ENCODE measurements at places on chromosomes 12 and 14. TPM values are rescaled to one million over a fixed set of nuclear protein-coding genes. Genes with fewer than 3 reads are reported as not detected.

CLEC4C gene
- total RNA-seq = not detected

DNA sequence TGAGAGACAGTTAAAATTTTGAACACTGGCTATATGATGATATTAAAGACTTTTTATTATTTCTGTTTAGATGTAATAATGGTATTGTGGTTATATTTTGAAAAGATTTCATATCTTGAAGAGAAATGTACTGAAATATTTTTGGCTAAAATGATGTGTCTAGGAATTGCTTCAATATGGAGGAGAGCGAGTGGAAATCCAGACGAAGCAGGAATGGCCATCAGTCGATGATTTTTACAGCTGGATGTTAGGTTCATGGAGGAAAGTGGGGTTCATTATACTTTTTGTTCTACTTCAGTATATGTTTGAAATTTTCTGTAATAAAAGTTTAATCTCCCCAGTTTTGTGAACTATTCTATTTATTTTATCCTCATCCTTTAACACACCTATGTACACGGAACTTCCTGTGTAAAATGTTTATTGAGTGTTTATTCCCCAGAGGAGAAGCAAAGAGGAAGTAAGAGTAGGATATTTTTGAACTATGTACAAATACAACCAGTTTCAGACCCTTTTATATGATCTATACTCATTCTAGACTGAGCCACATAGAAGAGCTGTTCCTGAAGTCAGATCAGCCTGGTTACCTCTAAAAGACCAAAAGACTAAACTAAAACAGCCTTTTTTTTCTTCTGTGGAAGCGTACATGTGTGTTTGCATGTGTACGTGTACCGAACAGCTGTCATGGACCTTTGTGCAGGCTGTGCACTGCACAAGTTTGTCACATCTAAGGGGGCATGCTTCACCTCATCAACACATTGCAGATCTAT is 211.0 kb upstream of the NUDT4 start:
- peaks cover 8% of the 10 kb centered on the region for H3K4me1 ChIP-seq
- no peak overlapping the region for H3K4me3 ChIP-seq
- no peak overlapping the region for H3K27ac ChIP-seq
- H3K36me3 ChIP-seq = no peaks in the 10 kb centered on the region

DNA sequence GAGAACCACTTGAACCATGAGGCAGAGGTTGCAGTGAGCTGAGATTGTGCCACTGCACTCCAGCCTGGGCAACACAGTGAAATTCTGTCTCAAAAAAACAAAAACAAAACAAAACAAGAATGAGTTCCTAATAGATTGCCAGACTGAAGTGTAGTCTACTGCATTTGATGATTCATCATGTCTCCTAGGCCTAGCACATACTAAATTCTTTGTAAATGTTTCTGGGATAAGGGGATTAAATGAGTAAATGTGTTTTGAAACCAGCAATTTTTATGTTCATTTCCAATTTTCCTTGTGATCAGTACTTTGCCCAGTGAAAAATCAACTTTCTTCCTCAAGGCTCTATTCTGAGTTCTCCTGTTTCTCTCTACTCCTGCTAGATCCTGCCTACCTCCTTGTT is 2.9 kb upstream of the DYRK2 start:
- no peak overlapping the region for H3K27ac ChIP-seq
- no peaks in the 10 kb centered on the region for H3K27me3 ChIP-seq
- no peak for DNase-seq

DNA sequence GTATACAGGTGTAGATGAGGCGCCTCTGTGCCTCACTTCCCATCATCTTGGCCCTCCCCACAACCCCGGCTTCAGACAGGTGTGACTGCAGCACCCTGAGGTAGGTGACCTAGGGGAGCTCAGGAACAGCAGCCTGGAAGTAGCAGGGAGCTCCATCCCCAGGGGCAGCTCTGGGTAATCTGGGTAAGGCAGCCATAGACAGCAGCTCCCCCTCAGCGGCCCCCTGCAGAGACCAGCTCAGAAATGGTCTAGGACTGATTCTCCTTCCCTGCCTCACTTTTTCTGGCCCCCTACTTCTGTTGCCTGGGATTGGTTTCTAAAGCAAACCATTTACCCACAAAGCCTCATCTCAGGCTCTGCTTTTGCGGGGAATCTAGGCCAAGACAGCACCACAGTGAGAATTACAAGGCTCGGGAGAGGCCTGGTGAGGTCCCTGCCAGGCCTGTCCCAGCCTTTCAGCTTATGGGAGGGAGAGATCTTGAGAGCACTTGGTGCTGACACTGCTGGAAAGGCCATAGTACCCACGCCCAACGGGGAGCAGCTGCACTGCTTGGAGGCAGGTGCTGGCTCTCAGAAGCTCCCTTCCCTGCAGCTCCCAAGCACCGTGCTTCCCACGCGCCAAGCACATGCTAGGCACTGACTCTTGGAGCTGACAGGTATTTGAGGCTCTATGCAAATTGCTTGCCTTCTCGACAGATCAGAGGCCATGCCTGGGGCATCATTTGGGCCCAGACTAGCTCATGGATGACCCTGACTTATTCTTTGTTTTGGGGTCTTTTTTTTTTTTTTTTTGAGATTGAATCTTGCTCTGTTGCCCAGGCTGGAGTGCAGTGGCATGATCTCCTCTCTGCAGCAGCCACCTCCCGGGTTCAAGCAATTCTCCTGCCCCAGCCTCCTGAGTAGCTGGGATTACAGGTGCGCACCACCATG is 45.1 kb upstream of the TRAF3 start:
- DNase-seq = no peak
- no peaks in the 10 kb centered on the region for H3K27me3 ChIP-seq
- no peaks in the 10 kb centered on the region for H3K4me1 ChIP-seq
- H3K4me3 ChIP-seq = no peak overlapping the region
- no peak overlapping the region for H3K27ac ChIP-seq
- no peaks in the 10 kb centered on the region for H3K36me3 ChIP-seq

Measured in thoracic aorta (tissue), 2 donors.